Stromal cell of bone marrow (primary cell): ENCODE measurements at places on chromosomes 4 and X.

GRCh38 chr4:109171070-109171469 is 131.4 kb downstream of the COL25A1 start:
- no peak for DNase-seq

DNA sequence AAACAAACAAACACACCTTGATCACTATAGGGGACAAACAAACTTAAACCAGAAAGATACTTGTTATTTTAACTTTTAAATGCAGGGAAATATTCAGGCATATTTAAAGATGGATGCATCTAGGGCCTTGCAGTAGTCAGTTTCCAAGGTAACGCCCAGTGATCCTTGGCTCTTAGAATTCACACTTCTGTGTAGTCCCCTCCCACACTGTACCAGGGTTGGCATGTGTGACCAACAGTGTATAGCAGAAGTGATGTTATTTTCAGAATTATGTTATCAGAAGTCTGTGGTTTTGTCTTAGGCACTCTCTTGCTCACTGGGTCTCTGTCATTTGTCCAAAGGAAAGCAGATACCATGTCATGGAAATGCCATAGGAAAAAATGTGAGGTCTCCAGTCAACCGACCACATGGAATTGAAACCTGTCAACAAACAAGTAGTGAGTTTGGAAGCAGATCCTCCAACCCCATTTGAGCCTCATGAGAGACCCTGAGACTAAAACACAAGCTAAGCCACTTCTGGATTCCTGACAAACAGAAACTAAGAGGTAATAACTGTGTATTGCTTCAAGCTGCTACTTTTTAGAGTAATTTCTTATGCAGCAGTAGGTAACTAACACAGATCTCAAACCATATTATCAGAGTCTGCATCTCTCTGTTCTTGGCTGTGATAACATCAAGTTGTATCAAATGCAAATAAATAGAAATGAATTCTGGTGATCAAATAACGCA is 670.3 kb downstream of the KCTD8 start:
- no peak for DNase-seq

GRCh38 chrX:7147413-7147977 is at the start of gene STS:
TSS of gene STS (plus strand) at chrX:7147712. CDS start at chrX:7253200, 105,488 bp downstream.
- no peak for DNase-seq

- no peak for DNase-seq
These were observed 476.3 kb upstream of the RPS6KA3 start for GRCh38 chrX:20743046-20743445.

DNA sequence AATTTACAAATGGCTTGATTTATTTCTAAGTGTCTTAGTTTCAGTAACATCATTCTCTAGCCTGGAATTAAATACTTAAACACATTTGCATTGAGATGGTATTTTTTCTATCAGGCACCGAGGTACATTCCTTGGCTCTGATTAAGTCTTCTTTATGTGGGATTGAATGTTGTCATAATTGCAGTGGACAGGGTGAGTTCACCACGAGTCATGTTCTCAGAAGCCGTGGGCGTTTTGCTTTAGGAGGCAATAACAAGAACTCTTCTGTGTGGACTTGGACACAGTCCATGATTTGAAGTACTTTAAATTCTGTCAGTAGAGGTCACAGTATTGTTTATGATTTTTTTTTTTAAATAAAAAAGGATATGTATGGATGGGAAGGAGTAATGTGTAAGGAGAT is 57.1 kb upstream of the EFHC2 start:
- DNase-seq, result peak; percentile 77
